Fibroblast of the aortic adventitia (primary cell): ENCODE measurements at places on chromosomes 7 and 10. TPM values are rescaled to one million over a fixed set of nuclear protein-coding genes. Genes with fewer than 3 reads are reported as not detected.

Gene ERVW-1
- not detected in 2 replicates for total RNA-seq

GRCh38 chr10:25285809-25286208 is 111.0 kb downstream of the GPR158 start:
- DNase-seq = no peak

DNA sequence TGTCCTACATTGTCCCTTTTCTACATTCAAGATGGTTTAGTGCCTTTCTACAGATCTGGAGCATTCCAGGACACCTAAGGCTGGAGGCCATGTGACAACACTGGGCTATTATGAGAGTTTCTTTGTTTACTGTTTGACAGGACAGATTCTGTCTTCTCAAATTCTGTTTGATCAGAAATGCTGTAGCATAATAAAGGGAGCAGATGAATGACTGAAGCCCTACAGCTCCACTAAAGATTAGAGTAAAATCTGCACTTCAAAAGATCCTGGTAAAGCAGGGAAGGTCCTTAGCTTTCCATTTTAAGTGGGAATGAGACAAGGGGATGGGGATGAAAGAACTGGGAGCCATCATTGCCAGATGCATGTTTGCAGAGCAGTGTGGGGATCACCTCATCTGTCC is 38.4 kb downstream of the TMEM229A start:
- no peak for DNase-seq

DNA sequence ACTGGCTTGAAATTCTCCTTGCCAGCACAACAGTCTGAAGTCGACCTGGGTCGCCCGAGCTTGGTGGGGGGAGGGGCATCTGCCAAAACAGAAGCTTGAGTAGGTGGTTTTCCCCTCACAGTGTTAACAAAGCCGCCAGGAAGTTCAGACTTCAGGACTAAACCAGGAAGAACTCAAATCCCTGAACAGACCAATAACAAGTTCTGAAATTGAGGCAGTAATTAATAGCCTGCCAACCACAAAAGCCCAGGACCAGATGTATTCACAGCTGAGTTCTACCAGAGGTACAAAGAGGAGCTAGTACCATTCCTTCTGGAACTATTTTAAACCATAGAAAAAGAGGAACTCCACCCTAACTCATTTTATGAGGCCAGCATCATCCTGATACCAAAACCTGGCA is 45.3 kb downstream of the LRRC72 start:
- no peak for DNase-seq

GRCh38 chr7:157662981-157663716 is 326.3 kb downstream of the DNAJB6 start:
- no peak for DNase-seq
